ENCODE measurements at places on chromosomes 12 and 14.

DNA sequence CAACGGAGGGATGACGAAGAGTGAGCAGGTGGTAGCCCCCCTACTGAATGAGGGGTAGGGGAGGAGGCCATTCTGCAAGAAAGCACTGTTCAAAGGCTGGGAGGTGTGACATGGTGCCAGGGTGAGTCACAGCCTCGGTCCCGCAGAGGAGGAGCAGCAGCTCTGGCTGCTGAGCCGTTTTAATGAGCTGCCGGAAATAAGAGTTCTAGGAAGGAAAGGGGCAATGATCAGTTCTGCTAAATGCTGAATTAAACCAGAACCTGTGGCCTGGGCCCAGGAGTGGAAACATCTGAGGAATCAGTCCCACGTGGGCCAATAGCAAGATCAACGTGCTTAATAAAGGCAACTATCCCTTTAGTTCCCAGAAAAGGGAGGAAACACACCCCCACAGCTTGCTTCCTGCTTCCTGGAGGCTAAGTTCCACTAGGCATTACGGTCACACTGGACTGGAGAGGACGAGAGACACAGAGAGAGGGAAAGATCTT, 3.6 kb downstream of the ABCD4 start:
- no peak for DNase-seq

DNA sequence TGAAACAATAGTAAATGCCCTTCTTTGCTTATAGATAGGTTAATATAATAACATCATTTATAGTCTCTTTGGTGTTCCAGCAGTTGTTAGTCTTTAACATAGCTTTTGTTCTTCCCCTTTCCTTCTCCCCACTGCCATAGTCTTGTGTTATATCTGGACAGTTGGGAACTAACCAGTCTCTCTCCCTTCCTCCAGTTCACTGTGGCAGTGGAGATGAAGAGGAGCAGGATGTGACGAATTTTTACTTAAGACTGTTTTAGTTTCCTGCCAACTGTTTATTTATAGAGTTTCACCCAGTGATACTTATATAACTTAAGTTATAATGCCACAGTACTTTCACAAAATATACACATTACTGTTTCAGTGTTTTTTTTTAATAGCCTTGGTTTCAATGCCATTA, 277.4 kb downstream of the PDZRN4 start:
- no peak for DNase-seq

DNA sequence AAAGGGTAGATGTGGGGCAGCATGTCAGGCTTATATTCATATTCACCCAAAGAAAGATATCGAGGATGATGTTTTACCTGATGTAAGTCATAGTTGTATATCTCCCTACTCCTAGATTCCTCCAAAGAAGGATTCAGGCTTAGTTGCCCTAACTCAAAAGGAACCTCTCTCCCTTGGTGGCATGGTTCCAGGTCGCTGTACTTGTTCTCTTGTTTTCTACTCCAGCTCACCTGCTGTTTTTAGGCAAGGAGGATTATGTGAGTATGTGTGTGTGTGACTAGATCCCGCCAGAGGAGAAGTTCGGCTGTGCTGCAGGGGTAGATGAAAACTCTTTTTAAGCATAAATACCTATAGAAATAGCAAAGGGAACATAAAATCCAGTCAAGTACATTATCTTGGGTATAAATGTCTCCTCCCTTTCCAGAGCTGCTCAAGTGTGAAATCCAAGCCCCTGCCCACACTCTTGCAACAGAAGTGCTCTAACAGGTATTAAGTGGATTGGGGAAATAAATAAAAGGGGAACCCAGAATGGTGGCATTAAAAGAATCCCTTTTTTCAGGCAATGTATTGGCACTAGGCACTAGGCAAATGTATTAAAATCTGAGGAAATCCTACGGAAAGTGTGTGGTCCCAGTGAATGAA, 375.7 kb downstream of the ZFP36L1 start:
- DNase-seq, result no peak

GRCh38 chr12:95440401-95440800, 33.6 kb upstream of the METAP2 start:
- DNase-seq, result no peak

GRCh38 chr12:89234324-89235114, 117.8 kb downstream of the DUSP6 start:
- no peak for DNase-seq

DNA sequence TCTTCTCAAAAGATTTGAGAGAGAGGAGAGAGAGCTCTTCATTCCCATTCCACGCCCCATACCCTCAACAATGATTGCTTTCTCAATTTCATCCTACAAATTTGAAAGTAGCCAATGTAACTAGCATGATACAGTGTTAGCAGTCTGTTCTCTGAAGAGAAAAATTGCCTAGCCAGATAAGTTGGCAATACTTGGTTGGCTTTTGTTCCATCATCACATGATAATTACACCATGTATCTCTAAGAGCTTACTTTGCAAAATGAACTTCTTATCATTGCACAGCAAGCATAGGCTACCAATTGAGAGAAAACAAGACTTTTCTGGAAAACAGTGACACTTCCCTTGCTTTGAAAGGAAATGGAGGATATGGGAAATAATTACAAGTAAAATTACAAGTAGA, 68.9 kb downstream of the FSCB start:
- DNase-seq, result no peak

- DNase-seq, result no peak
These were observed 13.8 kb upstream of the ANAPC5 start for GRCh38 chr12:121366063-121366459.

DNA sequence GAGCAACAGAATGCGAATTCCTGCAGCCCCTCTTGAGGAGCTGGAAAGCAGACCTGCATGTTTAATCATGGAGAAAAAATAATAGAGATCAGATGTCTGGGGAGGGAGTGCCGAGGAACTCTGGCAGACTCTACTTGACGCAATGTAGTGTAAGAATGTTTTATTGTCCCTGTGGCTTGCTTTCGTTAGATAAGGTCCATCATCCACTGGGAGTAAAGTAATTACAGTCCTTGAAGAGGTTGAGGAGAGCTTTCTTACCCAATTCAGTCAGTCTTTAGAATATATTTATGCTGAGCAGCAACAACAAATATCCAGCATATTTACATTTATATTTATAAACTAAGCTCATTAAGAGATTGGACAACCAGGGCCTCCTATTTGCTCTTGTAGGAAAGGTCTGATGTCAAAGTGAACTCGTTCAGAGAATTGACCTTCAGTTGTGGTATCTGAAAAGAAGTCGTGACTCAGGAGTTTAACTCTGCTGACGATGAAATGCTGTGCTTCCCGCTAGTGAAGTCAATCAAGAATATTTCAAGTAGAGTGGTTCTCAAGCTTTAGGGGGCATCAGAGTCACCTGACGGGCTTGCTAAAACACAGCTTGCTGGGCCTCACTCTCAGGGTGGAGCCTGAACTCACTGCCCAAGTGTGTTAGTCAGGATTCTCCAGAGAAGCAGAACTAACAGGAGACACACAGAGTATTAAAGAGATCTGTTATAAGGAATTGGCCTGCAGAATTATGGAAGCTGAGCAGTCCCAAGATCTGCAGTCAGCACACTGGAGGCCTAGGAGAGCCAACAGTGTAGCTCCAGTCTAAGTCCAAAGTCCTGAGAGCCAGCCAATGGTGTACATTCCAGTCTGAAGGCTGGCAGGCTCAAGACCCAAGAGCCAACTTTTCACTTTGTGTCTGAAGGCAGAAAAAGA, 139.3 kb upstream of the LMNTD1 start:
- no peak for DNase-seq

- DNase-seq, result no peak
These were observed 321.8 kb downstream of the SNAPC1 start for GRCh38 chr14:62084020-62084419.

- DNase-seq, result no peak
These were observed 244.4 kb downstream of the ZFP36L1 start for GRCh38 chr14:68548194-68549076.

DNA sequence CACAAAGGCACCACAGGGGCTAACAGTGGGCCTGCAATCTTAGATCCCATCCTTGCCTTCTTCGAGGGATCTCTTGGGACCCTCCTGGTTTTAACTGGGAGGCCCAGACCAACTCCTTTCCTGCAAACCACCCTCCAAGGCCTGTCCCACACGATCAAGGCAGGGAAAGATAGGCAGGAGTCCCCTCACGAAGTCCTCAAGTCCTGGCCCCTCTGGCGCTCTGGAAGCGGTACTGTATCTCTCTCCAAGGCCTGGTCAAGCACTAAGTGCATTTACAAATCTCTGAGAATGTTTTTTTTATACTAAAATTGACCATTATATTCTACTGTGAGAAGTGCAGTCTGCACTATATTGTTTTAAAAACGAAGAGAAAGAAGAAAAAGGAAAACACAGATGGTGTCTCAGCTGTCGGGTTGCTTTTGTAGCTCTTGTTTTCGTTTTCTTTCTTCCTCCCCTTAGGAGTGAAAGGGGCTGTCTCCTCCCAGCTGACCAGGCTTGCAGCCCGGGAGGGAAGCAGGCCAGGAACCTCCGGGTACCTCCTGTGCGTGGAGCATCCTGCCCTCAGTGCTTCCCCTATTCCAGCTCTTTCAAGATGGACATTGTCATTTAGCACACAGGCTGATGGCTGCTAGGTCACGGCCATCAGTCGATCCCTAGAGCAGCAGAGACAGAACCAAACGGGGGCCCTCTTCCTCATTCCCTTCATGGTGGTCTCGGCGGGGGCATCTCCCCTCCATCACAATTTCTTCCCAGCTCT, 56.7 kb downstream of the FAM222A start:
- no peak for DNase-seq

GRCh38 chr14:98114122-98114895, 1157.7 kb downstream of the BCL11B start:
- DNase-seq, result no peak

DNA sequence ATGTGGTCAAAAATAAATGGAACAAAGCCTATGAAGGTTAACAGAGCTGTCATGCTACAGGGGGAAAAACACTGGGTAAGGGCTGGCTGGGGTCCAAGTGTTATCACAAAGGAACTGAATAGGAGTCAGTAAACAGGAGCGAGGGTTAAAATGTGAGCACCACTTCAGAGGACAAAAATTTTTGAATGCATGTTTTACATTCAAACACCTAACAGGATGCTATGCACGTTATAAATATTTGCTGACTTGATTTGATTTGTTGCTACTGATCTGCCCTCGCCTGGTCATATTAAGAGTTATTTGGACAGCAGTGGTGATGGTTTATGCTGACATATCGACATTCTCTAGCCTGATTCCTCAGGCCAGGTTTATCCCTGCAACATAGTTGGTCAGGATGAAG, 7.4 kb upstream of the KTN1 start:
- no peak for DNase-seq

GRCh38 chr14:21231020-21231652, 38.1 kb downstream of the HNRNPC start:
- no peak for DNase-seq

DNA sequence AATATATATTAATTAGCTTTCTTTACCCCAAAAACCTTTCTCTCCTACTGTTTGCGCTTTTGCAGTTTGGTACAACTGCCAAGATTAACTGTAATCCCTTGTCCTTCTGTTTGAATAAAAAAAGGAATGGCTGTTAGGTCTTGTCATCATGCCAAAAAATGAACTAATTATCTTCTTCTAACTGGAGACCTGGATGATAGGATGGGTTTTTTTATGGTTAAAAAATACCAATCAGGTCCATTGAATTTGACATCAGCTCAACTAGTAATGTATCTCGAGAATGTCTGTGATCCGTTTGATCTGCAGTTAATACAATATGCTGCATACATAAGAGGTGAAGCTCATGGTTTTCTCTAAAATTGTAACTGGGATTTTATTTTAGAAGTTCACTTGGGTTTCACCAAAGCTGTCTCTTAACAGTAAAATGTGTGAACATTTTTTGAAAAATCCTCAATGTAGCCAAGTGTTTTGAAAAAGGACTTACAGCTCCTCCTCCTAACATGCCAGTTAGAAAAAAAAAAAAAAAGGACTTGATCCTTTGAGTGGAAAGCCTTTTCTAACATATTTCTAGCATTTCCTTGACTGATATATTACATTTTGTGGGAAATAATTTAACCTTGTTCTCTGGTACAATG, 96.8 kb downstream of the SRGAP1 start:
- no peak for DNase-seq

DNA sequence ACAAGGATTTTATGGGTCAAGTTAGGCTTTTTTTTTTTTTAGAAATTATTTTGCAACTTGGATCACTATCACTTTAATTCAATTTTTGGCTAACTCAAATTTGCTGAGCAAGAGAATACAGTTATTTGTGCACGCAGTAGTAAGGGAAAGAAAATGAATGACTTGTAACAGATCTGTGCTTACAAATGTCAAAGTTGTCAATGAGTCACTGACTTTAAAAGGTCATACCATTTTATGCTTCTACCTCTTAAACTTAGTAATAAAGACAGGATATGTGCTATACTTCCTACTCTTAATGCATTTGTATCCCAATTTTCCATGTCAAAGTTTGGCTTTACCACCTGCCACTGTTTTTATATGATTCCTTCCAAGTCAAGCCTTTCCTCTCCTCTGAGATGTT, 131.1 kb upstream of the FBXO33 start:
- DNase-seq, result no peak

GRCh38 chr12:107091989-107092641, 1.2 kb downstream of the CRY1 start:
- DNase-seq, result no peak

- no peak for DNase-seq
These were observed 68.4 kb downstream of the ST8SIA1 start for GRCh38 chr12:22266101-22266500.

DNA sequence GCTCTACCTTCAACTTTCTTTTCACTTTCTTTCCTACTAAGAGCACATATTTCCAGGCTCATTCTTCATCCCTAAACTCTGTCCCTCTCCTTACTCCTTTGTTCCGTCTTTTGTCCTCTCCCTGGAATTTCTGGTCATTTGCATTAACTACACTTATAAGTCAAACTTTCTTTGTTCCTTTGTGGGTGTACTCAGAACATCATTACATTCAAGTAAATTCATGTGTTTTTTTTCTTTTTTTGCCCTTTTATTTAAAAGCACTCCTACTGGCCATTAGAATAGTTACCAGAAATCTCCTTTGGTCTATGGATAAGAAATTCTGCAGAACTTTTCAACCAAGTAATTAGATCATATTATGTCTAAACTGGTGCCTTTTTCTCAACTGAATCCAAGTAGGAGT, 802.6 kb downstream of the DIO2 start:
- no peak for DNase-seq

DNA sequence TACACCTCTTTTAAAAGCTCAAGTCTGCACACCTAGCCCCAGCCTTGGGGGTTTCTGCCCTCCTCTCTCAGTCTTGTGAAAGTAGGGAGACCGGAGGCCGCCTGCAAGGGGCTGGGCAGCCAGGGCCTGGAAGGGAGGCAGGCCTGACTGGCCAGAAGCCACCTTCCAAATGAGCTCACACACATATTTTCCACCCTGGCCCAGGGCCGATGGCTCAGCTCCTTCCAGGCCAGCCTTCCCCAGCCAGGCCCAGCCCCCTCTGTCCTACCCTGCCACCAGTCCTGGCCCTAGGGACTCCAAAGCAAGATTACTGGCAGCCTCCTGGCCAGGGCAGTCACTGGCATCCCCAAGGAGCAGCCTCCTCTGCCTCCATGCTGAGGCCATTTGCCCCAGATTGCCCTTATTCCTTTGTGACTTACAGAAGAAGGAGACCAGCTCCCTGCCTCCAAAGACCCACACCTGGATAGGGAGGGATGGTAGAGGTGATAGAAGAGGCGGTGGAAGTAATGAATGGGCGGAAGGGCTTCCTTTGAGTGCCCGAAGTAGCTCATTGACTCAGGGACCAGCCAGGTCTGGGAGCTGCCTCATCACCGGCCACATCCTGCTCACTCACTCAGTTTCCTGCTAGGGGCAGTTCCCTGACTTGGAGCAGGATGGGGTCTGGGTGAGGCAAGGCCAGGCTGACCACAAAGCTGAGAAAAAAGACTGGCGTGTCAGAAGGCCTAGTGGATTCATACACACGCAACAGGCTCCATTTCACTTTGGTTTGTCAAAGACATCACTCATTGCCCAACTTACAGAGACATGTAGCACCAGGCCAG, 14.8 kb downstream of the MMP14 start:
- DNase-seq, result no peak

- no peak for DNase-seq
These were observed 24.2 kb downstream of the GOLGA3 start for GRCh38 chr12:132804426-132804861.
